ENCODE measurements at places on chromosomes 2 and 18.

DNA sequence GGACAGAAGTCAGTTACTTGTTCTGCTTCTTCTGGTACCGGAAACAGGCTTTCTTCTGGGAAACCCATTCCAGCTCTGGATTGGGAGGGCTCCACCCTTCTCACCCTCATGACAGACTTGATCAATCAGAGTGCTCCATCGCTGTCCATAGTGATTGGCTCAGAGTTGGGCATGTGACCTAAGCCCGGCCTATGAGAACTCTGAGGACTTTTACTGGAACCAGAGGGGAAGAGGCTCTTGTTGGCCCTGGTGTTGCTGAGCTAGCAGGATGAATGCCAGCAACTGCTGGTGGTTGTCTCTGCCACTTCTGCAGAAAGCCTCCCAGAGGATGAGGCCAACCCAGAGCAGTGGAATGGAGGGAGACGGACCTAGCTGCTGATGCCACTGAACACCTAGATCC is 33.3 kb downstream of the TMEM37 start:
- no peak for DNase-seq

DNA sequence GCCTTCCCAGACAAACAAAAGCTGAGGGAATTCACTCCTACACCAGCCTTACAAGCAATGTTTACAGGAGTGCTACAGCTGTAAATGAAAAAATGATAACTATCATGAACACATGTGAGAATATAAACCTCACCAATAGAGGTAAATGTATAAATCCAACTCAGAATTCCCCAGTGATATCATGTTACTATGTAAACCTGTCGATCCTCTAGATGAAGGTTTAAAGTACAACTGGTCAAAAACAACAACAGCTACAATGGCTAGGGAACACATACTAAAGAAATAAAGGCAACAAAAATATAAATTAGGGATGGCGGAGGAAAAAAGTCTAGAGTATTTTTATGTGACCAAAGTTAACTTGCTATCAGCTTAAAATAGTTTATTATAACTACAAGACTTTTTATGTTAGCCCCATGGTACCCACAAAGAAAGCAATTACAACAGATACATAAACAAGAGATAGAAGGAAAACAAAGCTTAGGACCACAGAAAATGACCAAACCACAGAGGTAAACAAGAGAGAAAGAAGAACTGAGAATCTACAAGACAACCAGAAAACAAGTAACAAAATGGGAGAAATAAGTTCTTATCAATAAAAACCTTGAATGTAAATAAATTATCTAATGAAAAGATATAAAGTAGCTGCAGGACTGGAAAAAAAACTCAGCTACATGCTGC is 8.3 kb downstream of the CERKL start:
- DNase-seq: no peak

DNA sequence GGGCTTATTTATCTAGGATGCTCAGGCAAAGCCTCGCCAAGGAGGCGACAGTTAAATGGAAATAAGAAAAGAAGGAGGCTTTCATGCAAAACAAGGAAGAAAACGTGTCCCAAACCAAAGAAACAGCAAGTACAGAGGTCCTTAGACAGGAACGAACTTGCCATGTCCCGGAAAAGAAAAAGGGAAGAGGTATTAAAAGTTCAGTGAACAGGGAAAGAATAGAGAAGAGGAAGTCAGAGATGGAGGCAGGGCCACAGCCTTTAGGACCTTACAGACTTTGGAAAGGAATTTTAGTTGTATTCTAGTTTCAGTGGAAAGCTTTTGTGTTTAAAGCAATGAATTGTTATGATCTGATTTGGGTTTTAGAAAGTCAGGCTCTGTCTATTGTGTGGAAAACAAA is 22.1 kb downstream of the IKZF2 start:
- DNase-seq: no peak

DNA sequence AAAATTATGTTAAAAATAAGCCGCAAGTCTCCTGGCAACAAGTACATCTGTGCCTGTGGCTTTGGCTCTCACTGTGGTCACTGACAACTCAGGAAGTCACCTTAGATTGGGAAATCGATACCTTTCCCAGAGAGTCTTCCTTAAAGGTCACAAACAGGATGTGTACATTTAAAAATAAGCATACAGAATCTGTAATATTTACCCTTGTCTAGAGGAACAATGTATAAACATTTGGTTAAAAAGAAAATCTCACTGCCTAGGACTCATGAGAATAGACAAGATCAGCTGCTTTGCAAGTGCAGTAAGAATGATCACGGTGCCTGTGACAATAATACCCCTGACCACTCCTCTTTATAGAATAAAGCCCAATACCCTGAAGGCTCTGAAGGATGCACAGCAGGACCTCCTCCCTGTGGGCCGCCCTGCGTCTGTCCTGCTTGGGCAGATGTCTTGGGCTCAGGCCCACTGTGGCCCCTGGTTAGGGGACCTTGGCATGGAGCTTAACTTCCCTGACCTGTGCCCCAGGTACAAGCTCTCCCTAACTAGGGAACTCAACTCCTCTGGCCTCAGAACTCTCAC is 98.0 kb upstream of the MGAT4A start:
- no peak for DNase-seq

DNA sequence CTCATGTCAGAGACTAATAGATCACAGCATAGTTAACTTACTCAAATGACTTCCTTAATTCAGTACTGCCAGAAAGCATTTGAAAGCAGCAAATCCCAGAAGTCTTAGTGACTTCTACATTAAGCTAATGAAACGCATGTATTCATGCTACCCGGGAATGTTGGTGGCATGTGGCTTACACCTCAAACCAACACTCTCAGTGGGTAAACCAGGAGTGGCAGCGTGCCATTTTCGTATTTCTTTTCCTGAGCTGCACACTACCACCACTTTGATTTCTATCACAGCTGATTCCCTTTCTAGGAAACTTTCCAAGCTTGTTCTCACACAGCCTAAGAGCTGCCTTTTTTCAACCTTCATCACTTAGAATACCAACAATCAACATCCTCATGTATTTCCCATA is 646.6 kb downstream of the NRXN1 start:
- no peak for DNase-seq

DNA sequence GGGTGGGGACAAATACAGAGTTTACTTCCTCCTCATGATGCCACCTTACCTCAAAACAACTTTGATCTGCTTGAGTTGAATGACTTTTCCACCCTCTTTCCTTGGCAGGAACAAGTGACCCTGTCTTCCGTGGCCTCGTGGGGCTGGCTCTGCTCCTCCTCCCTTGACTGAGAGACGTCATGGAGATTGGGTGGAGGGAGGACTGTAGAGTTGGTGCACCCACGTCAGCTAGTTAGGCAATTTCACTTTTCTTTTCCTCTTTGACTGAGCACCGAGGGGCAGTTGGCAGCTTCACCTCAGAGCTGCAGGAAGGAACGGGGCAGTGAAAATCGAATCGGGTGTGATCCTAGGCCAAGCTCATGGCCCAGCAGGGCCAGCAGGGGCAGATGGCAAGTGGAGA is at the start of gene SP140:
SP140 (plus strand) TSS at position 251 of the 400 bp plus-strand sequence; CDS start at position 360, 109 bp downstream.
- peak; percentile 72 for DNase-seq

DNA sequence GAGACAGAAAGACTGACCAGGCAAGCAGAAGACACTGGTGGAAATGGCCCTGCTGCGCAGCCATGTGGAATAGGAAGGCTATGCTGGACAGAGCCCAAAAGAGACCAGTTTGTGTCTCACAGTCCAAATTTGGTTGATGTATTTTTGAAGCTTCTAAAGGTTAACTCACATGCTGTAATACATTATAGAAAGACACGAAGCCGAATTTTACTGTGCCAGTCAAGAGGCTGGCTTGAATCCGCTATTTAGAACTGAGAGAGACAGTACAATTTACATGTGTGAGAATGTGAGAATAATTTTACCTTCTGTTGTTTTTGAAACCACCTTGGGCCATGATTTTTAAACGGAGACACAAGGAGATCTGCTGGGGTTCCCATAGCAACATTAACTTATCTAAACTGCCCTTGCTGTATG is 113.6 kb downstream of the METTL8 start:
- DNase-seq: no peak

GRCh38 chr2:184326066-184326465 is 272.3 kb upstream of the ZNF804A start:
- DNase-seq: no peak

GRCh38 chr2:149744865-149745264 is 157.3 kb upstream of the MMADHC start:
- no peak for DNase-seq

- DNase-seq: no peak
Observed at GRCh38 chr2:121545257-121545656, 14.6 kb downstream of the RNU4ATAC start.

DNA sequence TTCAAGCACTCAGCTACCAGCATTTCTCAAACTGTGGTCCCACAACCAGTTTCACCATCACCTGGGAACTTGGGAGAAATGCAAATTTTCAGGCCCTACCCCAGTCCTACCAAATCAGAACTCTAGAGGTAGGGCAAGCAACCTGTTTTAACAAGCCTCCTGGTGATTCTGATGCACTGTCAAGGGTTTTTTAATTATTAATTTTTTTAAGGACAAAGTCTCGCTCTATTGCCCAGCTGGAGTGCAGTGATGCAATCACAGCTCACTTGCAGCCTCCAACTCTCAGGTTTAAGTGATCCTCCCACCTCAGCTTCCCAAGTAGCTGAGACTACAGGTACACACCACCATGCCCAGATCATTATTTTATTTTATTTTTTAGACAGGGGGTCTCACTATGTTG is 7.8 kb downstream of the ACMSD start:
- DNase-seq: no peak

DNA sequence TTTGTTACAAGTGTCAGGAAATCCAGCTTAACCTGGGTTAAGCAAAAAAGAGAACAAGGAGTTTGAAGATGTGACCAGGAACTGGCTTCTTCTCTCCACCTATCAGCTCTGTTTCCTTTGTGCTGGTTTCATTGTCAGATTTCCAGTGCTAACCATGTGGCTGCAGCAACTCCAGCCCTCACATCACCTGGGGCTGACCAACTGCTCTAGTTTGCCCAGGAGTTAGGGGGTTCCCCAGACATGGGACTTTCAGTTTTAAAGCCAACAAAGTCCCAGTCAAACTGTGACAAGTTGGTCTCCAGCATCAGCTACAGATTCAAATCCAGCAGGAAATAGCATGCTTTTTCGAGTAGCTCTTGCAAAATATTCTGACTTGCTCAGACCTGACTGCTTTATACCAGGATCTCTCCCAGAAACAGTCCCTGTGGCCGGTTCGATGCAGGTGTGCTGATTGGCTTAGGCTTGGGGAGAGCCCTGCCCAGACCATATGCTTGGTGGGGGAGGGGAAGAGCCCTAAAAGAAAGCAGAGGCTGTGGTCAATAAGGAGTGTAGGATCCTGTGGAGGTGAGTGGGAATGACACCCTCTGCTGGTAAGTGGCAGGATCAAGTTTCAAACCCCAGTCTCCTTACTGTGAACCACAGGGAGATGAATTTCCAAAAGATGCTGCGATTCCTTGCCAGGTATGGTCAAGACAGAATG is 49.5 kb downstream of the KCNE4 start:
- DNase-seq: no peak

- DNase-seq: peak; percentile 61
Observed at GRCh38 chr18:22542406-22542835, 124.7 kb upstream of the CTAGE1 start.

DNA sequence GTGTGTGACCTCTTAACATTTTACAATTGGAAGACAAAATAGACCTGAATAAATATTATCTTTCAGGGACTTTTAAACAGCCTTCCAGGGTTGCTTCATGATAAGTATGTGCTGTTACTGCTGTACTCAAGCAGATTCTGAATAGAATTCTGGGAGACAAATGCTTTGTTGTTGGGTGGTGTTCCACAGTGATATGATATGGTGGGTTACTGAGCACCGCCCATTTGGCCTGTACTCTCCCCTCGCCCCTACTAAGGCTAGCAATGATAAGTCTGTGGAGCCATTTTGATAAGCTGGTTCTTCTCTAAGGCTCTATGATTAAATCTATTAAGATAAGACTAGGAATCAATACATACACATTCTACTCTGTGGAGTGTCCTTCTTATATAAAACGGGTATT is 89.8 kb upstream of the ITGA4 start:
- no peak for DNase-seq

- no peak for DNase-seq
Observed at GRCh38 chr2:62471816-62472215, 34.2 kb downstream of the TMEM17 start.

DNA sequence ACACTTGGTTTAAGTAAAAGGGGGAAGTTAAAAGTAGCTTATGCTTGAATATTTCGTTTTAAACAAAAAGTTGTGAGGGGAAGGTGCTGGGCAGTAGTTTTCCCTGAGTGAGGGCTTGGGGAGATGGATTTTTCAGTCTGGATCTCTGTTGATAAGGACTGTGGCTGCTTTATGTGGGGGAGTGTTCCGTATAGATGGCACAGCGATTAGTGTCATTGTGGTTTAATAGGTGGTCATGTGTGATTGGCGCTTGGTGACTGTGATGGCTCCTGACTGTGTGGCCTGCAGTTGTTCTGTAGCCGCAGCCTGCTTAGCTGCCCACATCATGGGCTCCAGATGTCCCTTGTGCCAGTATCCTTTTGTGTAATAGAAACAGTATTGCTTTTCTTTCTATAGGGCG is 156.2 kb downstream of the WDSUB1 start:
- DNase-seq: no peak

DNA sequence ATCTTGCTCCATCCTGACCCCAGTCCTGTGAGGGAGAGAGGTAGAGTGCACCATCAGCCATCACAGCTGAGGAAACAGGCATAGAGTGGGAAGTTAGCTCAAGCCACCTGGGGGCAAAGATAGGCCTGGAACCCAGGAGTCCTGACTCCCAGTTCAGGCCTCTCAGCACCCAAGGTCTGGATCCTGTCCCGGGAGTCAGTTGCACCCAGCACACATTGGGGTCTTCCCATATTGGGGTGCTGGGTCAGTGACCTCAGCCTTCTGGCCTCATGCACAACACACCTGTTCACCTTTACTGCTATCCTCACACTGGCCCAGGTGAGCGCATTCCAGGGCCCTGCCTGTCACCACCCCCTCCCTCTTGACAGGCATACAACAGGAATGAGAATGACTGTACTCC is 24.7 kb downstream of the ST8SIA5 start:
- no peak for DNase-seq

DNA sequence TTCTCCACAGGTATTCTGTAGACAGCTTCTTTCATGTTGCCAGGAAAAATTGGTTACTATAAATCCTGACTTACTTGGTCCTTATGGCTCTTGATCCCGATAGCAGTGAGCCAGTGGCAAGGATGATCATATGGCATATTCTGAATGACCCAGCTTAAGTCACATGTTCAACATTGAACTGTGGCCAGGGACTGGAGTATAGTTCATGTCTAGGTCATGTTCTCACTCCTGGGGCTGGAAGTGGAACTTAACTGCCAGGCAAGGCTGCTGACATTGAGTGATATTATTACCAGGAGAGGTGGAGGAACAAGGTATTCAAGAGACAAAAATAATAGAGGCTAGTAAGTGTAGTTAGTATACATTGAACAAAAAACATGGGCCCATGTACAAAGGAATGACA is 26.2 kb downstream of the R3HDM1 start:
- no peak for DNase-seq

DNA sequence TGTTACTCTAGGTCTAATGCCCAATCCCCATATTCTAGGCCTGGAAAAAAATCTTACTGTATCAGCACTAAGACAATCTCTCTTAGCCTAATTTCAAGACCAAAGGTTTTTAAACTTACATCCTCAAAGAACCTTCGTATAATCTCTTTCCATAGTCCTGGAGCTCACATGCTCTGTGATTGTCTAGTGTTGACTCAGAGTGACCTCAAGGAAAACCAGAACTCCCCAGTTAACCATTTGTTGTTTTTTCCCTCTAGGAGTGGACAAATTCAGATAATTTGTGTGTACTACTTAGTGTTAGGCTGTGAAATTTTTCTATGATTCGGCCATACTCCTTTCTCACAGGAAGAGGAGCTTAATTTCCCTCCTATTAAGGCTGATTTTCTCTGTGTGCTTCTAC is 536.1 kb downstream of the SLC4A3 start:
- no peak for DNase-seq

- DNase-seq: no peak
Observed at GRCh38 chr18:49898421-49898820, 85.1 kb upstream of the ACAA2 start.
